Keratinocyte (primary cell): ENCODE measurements at places on chromosomes 12 and 14. TPM values are rescaled to one million over a fixed set of nuclear protein-coding genes. Genes with fewer than 3 reads are reported as not detected.
A peak's percentile ranks its signal among the peaks of the same experiment; 100 is the strongest.

TAS2R43 gene
- 0.34 TPM in 1 of 3 replicates, not detected in the others for polyA plus RNA-seq

ZNF891 gene
- 0.28 to 0.79 TPM (median 0.64 TPM) in 3 replicates for polyA plus RNA-seq

FANCM gene
- polyA plus RNA-seq, result 2.5 to 6.0 TPM (median 3.0 TPM) in 3 replicates

APOLD1 gene
- 0.34 to 0.36 TPM (median 0.34 TPM) in 3 replicates for polyA plus RNA-seq

ASB8 gene
- 18.4 to 21.7 TPM (median 19.0 TPM) in 3 replicates for polyA plus RNA-seq

P2RX2 gene
- polyA plus RNA-seq, result not detected in 3 replicates

DNA sequence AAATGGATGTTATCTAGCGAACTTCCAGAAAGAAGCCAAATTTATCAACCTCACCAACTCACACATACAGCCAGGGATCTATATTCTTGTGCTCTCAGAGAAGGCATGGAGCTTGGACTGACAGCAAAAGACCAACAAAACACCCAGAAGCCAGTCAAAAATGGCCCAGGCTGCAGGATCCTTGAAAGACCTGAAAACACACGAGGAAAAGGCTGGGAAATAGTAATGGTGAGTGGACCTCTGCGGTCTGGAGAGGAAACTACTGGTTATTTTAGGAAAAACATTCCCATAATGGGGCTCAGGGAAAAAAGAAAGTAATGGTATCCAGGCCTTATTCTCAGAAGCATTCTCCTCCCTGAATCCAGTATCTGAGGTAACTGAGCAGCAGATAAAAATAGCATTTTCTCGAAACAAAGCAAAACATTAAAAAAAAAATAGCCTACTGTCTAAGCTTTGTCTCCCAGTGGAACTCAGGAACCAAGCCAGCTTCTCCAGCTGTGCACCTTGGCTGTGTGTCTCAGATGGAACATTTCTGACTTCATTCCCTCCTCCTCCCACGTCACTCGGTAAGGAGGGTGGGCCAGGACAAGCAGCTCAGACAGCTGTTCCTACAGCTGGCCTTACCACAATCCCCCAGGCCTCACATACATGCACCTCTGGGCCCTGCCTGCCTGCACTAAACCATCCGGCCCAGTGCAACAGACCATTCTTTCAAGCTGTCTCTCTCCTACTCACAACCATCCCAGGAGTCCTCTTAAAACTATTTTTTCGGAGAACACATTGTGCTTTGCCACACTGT is 249.9 kb downstream of the DAD1 start:
- no peak for DNase-seq
- H3K36me3 ChIP-seq, result no peaks in the 10 kb centered on the region
- H3K4me1 ChIP-seq, result peaks cover 4% of the 10 kb centered on the region

DNA sequence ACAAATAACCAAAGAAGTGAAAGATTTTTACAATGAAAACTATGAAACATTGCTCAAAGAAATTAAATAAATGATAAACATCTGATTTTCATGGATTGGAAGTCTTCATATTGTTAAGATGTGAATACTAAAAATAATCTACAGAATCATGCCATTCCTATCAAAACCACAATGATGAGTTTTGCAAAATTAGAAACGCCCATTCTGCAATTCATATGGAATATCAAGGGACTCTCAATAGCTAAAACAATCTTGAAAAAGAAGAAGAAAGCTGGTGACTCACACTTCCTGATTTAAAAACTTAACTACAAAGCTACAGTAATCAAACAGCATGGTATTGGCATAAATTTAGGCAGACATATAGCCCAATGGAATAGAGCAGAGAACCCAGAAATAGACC is 40.2 kb upstream of the CCT2 start:
- no peak for DNase-seq
- no peaks in the 10 kb centered on the region for H3K4me1 ChIP-seq
- H3K36me3 ChIP-seq, result peaks cover 2% of the 10 kb centered on the region
- H3K4me3 ChIP-seq, result no peak overlapping the region
- no peaks in the 10 kb centered on the region for H3K27me3 ChIP-seq

DNA sequence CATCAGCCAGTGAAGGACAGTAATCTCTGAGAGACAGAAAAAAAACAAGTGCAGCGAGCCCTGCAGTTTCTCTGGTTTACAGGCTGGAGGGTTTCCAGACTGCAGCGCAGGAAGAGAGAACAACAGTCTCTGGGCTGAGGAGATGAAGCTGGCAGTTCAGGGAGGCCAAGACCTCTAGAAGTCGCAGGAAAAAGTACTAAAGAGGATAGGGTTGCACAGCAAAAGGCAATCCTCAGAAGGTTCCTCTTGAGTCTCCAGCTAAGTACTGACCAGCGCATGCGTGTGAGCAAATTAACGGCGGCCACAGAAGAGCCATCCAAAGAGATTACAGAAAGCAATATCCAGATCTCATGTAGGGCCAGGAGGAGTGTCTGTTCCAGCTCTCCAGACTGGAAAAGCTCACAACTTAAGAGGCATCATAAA is 12.2 kb upstream of the CCDC60 start:
- DNase-seq, result no peak
- no peak overlapping the region for H3K4me3 ChIP-seq
- no peaks in the 10 kb centered on the region for H3K36me3 ChIP-seq
- no peaks in the 10 kb centered on the region for H3K4me1 ChIP-seq

DNA sequence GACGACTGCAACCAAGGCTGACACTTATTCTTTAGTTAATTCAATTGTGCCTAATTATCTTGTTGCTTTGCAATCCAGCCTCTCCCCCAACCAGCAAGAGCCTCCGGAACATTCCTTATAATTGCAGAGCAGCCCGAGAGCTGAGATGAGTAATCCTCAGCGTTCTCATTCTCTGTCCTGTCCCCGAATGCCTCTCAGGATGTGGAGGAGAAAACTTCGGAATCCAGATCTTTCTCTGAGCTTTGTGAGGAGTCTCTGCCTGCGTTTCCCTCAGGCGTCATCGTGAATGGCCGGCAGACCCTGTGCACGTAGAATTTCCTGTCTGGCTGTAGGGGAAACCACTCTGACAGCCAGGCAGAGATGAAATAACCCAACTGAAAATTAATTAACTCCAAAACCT is 160.5 kb upstream of the DIO3 start:
- H3K36me3 ChIP-seq, result no peaks in the 10 kb centered on the region
- no peaks in the 10 kb centered on the region for H3K27me3 ChIP-seq
- no peak for DNase-seq
- H3K27ac ChIP-seq, result no peak overlapping the region
- no peak overlapping the region for H3K4me3 ChIP-seq
- H3K4me1 ChIP-seq, result no peaks in the 10 kb centered on the region

- H3K4me1 ChIP-seq, result no peaks in the 10 kb centered on the region
- H3K27ac ChIP-seq, result no peak overlapping the region
- H3K4me3 ChIP-seq, result no peak overlapping the region
- no peak for DNase-seq
Observed at GRCh38 chr12:118430516-118430915, 54.2 kb downstream of the SUDS3 start.

- DNase-seq, result no peak
- no peak overlapping the region for H3K27ac ChIP-seq
- no peaks in the 10 kb centered on the region for H3K27me3 ChIP-seq
- H3K36me3 ChIP-seq, result no peaks in the 10 kb centered on the region
- no peaks in the 10 kb centered on the region for H3K4me1 ChIP-seq
Observed at GRCh38 chr12:15240898-15241297, 19.7 kb upstream of the RERG start.

DNA sequence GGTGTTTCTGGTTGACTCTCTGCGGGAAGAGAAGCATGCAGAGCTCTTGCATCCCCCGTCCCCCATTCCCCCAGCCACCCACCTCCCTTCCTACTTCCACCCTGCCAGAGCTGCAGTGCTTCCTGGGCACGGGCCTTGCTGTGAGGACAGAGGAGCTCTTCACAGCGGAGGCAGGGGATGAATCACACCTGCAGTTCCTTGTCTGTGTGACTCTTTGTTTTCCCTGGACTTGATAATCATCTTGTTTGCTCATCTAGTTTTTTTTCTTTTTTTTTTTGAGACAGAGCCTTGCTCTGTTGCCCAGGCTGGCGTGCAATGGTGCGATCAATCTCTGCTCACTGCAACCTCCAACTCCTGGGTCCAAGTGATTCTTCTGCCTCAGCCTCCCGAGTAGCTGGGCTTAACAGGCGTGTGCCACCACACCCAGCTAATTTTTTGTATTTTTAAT is 27.8 kb downstream of the ANKRD9 start:
- H3K4me3 ChIP-seq, result no peak overlapping the region
- peaks cover 12% of the 10 kb centered on the region for H3K4me1 ChIP-seq
- H3K27me3 ChIP-seq, result no peaks in the 10 kb centered on the region
- H3K36me3 ChIP-seq, result peaks cover 1% of the 10 kb centered on the region
- no peak for DNase-seq
- no peak overlapping the region for H3K27ac ChIP-seq

DNA sequence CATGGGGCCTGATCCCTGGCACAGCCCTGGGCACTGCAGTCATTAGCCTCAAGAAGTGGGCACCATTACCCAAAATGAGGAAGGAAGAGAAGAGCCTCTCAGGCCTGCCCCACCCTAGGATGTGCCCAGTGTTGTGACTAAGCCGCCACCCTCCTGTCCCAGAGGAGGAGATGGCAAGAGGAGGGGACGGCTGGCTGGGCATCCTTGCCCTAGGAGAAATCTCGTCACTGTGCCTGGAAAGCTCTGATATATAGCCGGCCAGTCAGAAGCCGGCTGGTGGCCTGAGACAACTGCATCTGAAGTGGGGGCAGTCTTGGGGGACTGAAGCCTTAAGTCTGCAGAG is 115.2 kb downstream of the LGMN start:
- peaks cover 2% of the 10 kb centered on the region for H3K36me3 ChIP-seq
- H3K27me3 ChIP-seq, result no peaks in the 10 kb centered on the region
- H3K4me3 ChIP-seq, result no peak overlapping the region
- H3K27ac ChIP-seq, result no peak overlapping the region

DNA sequence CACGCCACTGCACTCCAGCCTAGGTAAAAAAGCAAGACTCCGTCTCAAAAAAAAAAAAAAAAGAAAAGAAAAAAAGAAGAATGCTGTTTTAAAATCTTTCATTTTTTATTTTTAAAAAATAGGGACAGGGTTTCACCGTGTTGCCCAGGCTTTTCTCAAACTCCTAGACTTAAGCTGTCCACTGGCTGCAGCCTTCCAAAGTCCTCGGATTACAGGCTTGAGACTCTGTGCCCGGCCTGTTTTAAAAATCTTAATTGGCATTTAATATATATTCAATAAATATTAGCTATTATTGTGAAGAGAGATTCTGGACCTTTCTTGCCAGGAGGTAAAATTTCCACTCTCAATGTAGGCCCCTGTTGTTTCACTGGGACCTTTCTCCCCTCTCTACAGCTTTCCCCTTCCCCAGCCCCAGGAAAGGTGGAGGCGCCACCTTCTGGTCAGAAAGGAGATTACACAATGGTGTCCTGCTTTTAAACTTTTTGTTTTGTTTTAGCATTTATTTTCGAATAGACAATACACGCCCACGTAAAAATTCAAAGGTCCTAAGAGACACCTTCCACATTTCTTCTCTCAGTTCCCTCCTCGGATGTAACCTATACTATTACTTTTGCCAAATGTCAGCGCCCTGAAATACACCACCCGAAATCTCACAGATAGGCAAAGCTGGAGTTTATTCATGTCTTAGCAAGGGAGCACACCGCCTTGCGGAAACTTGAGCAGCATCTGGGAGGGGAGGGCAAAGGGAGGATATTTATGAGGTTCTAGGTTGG is 23.8 kb upstream of the PHC1 start:
- peak overlapping the region; percentile 84 for H3K4me3 ChIP-seq
- peak overlapping the region; percentile 16 for H3K27ac ChIP-seq
- H3K36me3 ChIP-seq, result no peaks in the 10 kb centered on the region

GRCh38 chr14:90742252-90742651 is 74.0 kb downstream of the TTC7B start:
- DNase-seq, result no peak
- no peaks in the 10 kb centered on the region for H3K27me3 ChIP-seq
- H3K4me3 ChIP-seq, result no peak overlapping the region
- no peaks in the 10 kb centered on the region for H3K4me1 ChIP-seq
- peaks cover 3% of the 10 kb centered on the region for H3K36me3 ChIP-seq

DNA sequence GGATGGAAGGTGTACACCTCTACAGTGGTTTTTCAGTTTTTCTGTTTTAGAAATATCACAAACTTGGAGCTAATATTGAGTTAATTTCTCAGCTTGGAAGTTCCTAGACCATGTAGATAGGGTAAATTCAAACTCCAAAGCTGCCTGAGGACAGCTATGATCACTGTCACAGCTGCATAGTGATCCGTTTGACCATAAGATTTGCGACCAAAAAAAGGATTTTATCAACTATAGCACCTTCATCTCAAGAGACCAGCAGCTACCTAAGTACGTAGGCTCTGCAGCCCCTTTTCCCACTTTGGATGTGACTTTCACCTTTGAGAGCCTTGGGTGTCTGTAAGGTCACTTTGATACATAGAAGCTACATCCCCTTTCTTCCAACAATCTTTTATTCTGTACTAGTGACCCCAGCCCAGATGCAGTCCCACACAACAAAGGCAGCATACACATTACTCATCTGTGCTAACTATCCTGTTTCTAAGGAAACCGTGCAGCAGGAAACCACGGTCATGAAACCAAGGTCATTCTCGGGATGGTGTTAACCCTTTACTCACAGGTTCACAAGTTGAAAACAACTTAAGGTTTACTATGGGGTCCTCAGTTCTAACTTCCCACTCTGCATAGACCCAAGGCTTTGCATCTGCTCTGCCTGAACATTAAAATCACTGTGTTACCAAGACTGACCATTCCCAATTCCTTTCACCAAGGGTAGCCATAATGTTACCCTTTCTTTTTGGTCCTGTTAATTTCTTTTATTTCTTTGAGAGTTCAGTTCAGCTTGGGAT is 75.4 kb downstream of the IFT81 start:
- H3K4me1 ChIP-seq, result no peaks in the 10 kb centered on the region
- no peaks in the 10 kb centered on the region for H3K36me3 ChIP-seq
- no peaks in the 10 kb centered on the region for H3K27me3 ChIP-seq
- H3K27ac ChIP-seq, result no peak overlapping the region
- DNase-seq, result no peak

DNA sequence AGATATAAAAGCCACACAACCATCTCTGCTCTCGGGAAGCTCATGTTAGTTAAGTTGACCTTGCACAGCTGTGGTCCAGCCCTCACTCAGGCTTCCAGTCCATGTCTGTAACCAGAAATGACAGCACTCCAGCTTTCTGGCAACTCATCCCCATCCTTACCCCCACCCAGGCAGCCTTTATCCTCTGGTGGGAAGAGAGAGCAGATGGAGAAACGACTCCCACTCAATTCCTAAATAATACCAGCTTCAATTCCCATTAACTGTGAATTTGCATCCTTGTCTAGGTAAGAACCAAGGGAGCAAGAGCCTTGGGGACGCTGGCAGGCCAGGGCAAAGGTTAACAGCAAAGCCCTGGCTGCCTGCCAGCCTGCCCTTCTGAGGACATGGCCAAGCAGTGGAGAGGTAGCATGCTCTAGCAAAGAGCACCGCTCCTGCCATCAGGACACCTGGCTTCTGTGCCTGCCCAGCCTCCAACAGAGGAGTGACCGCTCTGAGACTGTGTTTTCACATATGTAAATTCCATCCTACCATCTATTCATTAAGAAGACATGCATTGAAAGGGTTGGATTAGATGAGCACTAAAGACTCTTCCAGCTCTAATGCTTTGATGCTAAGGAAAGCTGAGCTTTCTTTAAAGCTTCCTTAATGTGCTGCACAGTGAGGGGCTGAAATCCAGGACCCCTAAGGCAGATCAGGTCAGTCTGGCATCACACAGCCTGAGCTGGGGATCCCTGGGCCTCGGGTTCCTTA is 236.1 kb downstream of the GRIN2B start:
- H3K36me3 ChIP-seq, result no peaks in the 10 kb centered on the region
- H3K27ac ChIP-seq, result no peak overlapping the region
- no peak overlapping the region for H3K4me3 ChIP-seq
- no peaks in the 10 kb centered on the region for H3K4me1 ChIP-seq
- H3K27me3 ChIP-seq, result no peaks in the 10 kb centered on the region
